Fibroblast of lung (primary cell): ENCODE measurements at places on chromosomes 16 and 17. TPM values are rescaled to one million over a fixed set of nuclear protein-coding genes. Genes with fewer than 3 reads are reported as not detected.
A peak's percentile ranks its signal among the peaks of the same experiment; 100 is the strongest.

DNA sequence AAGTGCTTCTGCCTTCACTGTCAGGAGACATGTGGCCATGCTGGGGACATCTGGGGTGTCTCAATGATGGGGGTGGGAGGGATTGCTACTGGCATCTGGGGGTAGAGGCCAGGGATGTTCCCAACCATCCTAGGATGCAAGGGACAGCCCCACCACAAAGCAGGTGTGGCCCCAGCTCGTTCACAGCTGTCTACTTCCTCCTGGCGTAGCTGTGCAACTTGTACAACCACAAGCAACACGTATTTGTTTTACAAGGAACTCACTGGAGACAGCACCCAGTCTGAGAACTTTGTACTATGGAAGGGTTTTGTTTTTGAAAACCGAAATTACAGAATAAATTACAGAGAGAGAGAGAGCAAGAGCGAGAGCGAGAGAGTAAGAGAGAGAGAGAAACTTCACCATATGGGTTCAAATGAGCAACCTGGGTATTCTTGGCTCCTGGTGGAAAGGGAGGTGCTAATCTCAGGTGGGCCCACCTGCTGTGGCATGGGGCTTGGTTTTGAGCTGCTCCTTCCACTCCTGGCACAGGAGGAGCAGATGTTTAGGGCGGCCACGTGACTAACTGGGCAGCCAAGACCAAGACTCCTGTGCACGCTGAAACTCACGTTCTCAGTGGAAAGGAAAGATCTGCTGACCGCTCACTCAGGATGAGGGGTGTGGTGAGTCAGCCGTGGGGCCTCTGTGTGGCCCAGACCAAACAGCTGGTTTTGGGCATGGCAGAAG, 17.5 kb upstream of the TNFRSF13B start:
- no peak for DNase-seq

- no peak for DNase-seq
Measured at GRCh38 chr17:8847891-8848290, 19.6 kb downstream of the PIK3R6 start.

The IL17C gene
- not detected in 2 replicates for polyA plus RNA-seq

DNA sequence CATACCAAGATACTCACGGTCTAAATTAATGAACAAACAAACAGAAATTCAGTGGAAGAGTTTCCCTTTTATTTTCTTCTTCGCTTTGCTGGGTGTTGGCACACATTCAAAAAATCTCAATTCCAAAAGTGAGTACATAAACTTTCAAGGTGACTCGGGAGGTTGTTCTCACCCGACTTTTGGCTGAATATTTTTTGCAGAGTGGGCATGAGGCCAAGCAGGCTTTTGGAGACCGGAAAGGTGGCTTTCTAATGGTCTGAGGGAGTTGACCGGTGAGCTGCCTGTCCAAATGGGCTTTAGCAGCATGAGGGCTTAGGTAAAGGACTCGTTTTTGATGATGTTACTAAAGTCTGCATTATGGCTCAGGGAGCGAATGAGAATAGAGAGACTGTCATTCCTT, 318.7 kb downstream of the CPPED1 start:
- DNase-seq = no peak

GRCh38 chr17:34110315-34110714, 144.8 kb upstream of the CCL2 start:
- no peak for DNase-seq

GRCh38 chr17:77694391-77695363, 263.8 kb upstream of the TNRC6C start:
- no peak for DNase-seq

The MRPS23 gene
- 40.0 and 57.6 TPM in 2 replicates for polyA plus RNA-seq

GRCh38 chr16:78993346-78993745, 607.2 kb downstream of the MAF start:
- no peak for DNase-seq

DNA sequence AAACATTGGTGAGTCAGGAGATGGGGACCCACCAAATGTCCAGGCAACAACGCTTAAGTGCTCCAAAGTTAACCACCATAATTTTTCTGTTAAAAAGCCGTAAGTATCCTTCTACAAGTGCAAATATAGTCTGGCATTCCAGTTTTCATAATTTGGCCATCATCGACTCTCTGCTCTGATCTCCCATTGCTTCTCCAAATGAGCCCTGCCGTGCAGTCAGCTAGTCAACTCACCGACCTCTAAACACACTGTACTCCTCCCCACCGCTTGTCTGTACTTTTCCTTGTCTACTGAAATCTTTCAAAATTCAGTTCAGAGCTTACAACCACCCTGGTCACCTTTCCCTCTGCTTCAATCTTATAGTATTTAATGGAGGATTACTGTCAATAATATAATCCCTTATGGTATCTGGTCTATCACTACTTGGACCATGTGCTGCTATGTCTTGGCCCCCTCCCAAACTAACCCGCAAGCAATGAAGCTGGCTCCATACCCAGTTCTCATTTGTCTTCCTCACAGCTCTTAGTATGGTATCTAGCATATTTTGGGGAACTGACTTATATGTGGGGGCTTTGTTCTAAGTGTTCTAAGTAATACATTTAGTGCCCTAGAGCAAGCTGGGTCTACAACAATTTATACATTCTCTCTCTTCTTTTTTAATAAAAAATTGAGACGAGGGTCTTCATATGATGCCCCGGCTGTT, 52.7 kb upstream of the SLC25A19 start:
- DNase-seq = peak; percentile 44

The SCGB1C2 gene
- not detected in 2 replicates for polyA plus RNA-seq

DNA sequence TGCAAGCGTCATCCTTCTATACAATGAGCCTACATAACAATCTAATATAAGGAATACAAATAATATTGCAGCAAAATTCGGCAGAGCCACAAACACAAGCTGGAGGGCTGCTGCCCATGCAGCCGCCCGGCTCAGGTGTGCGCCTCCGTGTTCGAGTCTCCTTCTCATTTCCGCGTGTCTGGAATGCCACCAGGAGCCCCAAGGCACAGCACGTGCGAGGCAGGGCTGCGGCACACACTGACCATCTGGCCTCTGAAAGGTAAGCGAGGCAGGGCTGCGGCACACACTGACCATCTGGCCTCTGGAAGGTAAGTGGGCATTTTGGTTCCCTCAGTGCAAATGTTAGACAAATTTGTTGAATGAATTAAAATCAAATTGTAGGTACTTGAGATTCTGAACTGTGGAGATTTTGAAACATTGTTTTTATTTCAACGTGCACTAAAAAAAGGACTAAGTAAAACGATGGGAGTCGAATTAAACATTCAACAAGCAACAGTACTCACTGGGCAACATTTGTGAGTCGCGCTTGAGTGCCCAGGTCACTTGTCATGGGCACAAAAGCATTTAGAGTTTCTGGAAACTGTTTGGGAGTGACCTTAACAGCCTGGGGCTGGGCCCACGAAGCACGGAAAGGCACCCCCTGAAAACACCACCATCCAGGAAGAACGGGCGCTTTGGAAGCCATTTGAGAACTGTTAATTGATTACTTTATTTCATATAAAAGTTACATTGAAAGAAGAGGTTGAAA, 37.4 kb downstream of the ZDHHC7 start:
- no peak for DNase-seq

GRCh38 chr16:58789351-58789750, 55.2 kb upstream of the GOT2 start:
- DNase-seq = no peak
